ENCODE measurements at places on chromosomes 1 and 21. TPM values are rescaled to one million over a fixed set of nuclear protein-coding genes. Genes with fewer than 3 reads are reported as not detected.
A peak's percentile ranks its signal among the peaks of the same experiment; 100 is the strongest.

GRCh38 chr1:67583462-67583950, 101.5 kb upstream of the GADD45A start:
- no peaks in the 10 kb centered on the region for H3K36me3 ChIP-seq
- H3K4me1 ChIP-seq: no peaks in the 10 kb centered on the region
- no peaks in the 10 kb centered on the region for H3K27me3 ChIP-seq
- H3K4me3 ChIP-seq: no peak overlapping the region

GRCh38 chr1:109383854-109384253, 13.9 kb downstream of the SORT1 start:
- no peaks in the 10 kb centered on the region for H3K27me3 ChIP-seq
- H3K4me1 ChIP-seq: no peaks in the 10 kb centered on the region
- no peak overlapping the region for H3K27ac ChIP-seq
- no peak for DNase-seq
- no peak overlapping the region for H3K4me3 ChIP-seq

The CYP4A22 gene
- polyA plus RNA-seq: not detected

DNA sequence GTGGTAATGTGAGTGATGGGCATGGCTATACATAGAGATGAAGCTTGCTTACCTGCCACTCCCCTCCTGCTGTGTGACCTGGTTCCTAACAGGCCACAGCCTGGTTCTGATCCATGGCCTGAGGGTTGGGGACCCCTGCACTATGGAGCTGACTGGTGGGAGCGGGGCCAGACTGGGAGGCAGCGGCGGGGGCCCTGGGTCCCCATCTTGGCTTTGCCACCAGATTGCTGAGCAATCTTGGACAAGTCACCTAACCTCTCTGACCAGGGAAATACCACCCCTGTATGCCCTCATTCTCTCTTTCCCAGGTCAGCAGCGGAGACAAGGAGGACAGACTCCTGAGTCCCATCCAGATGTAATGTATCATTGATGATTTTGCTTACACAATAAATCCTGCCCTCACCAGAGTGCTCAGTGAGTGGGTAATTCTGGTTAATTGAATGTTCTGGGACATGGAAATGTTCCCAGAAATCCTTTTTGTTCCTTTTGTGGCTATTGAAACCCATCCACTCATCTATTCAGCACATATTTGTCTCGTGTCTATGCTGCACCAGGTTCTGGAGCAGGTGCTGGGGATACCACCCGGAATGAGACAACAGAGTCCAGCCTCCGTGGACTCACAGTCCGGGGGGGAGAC, 4.1 kb upstream of the ARHGEF10L start:
- no peaks in the 10 kb centered on the region for H3K36me3 ChIP-seq
- no peak for DNase-seq
- peaks cover 6% of the 10 kb centered on the region for H3K27me3 ChIP-seq
- no peaks in the 10 kb centered on the region for H3K4me1 ChIP-seq
- no peak overlapping the region for H3K4me3 ChIP-seq

DNA sequence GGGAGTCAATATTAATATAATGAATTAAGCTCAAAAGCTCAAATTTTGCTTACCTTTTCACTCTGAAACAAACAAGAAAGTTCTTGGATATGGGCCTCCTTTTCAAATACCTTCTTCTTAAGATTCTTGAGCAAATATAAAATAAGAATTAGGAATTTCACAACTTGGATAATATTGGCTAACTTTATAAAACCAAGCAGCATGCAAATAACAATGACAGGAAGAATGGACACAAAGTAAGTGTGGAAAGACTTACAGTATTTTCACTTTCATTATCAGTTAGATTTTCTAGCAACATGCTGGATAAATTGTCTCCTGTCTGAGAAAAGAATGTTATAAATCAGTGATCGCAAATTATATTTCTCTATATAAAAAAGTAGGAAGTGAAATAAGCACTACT, 13.2 kb downstream of the ODF2L start:
- no peak overlapping the region for H3K4me3 ChIP-seq
- H3K27ac ChIP-seq: no peak overlapping the region
- H3K36me3 ChIP-seq: peaks cover 6% of the 10 kb centered on the region
- H3K4me1 ChIP-seq: no peaks in the 10 kb centered on the region
- no peak for DNase-seq

GRCh38 chr1:67749263-67749843, 64.4 kb downstream of the GADD45A start:
- H3K36me3 ChIP-seq: no peaks in the 10 kb centered on the region
- H3K4me1 ChIP-seq: peaks cover 21% of the 10 kb centered on the region
- no peak overlapping the region for H3K4me3 ChIP-seq
- no peak for DNase-seq

DNA sequence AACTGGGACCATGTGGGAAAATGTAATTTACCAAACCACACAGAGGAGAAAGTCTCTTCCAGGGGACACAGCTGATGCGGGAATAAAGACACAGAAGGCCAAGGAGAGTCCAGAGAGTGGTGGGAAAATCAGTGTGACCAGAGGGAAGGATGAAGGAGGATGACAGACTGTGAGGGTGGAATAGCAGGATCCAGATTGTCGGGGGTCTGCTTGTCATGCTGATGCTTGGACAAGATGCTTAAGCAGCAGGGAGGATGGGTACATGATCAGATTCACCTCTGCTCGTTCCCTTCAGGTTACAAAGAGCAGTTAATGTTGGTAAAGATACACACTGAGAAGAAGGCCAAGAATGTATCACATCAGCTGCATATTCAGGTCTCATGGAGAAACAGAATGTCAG, 117.1 kb upstream of the ZNF644 start:
- H3K36me3 ChIP-seq: no peaks in the 10 kb centered on the region
- no peak for DNase-seq
- H3K4me1 ChIP-seq: no peaks in the 10 kb centered on the region
- no peaks in the 10 kb centered on the region for H3K27me3 ChIP-seq

DNA sequence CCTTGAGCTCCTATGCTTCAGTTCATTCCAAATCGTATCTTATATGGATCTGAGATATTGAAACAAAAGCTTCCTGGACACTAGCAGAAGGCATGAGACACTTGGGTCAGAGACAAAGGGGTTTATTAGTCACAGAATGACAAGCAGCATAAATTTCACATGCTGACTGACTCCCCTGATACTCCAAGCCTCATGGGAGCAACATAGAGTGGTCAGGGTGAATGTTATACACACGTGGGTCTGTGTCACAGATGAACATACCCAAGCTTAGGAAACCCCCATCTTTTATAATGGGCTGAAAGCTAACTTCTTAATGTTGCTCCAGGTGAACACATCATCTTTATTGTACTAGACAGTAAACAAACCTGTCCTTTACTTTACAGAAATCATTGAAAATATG, 599.9 kb upstream of the RGS18 start:
- H3K4me1 ChIP-seq: peaks cover 2% of the 10 kb centered on the region
- H3K4me3 ChIP-seq: no peak overlapping the region
- no peaks in the 10 kb centered on the region for H3K27me3 ChIP-seq
- no peak overlapping the region for H3K27ac ChIP-seq

DNA sequence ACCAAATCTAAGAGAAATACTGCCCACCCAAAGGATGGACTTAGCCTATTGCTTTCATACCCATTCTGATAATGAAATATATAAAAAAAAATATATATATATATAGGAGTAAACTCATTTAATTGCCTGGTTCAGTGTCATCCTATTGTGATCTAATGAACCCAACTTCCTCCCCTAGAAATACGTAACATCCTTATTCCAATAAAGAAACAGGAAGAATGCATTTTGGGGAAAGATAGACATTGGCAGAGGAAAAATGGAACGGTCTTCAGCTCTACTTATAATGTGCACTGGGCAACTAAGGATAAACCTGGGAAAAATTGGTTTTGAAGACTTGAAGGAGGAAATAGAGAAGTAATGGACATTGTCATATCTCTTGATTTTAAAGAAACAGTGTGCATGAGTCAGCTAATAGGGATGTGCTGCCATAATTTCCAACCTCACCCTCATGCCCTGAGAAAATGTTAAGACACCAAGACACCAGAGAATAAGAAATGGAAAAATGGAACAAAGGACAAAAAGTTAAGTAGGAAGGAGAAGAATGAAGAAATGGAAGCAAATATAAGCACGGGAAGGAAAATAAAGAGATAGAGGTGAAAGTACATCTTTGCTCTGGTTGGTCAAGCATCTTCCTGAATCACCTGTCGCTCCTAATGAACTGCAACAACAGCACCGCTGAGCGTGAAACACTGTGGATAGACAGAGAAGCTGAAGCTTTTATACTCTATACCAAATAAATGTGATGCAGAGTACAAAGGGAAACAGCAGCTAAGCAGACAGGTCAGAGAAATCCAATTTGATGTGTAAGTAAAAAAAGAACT, 5.4 kb downstream of the UBR4 start:
- H3K4me1 ChIP-seq: peaks cover 6% of the 10 kb centered on the region
- H3K27ac ChIP-seq: no peak overlapping the region
- no peaks in the 10 kb centered on the region for H3K36me3 ChIP-seq
- H3K4me3 ChIP-seq: no peak overlapping the region

DNA sequence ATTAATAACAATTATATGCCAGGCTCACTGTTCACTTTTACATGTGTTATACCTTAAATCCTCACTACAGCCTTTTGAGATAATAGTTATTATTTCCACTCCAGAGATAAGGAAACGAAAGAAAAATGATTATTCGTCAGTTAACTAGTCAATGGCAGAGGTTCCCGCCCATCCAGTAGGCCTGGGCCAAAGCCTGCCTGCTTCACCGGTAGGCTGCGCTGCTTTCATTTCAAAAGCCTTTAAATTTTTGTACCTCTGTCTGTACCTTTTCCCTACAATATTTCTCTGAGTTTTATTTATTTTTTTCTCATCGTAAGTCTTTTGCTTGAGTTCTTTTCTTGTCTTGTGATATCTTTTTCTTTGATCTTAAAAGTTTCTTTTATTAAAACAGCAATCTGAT, 3.6 kb downstream of the GPR52 start:
- no peak overlapping the region for H3K27ac ChIP-seq
- DNase-seq: no peak
- no peaks in the 10 kb centered on the region for H3K4me1 ChIP-seq
- no peak overlapping the region for H3K4me3 ChIP-seq
- H3K27me3 ChIP-seq: no peaks in the 10 kb centered on the region

The RXFP4 gene
- 1.5 TPM for polyA plus RNA-seq

DNA sequence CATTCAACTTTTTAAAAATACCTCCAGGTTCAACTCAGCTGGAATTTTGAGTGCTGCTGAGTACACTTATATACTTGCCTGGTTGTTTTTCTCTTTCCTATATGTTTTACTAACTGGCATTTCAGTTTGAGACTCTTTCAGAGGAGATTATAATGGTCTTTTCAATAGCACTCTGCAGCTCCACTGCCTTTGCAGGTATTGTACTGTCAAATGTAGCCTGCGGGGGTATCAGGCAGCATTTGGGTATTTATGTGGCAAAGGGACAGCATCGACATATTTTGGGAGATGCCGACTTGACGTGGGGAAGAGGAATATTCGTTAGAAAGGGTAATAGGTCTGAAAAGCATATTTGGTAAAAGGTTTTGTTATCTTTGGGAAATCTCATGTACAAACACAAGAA, 11.1 kb upstream of the TGFBR3 start:
- no peak overlapping the region for H3K4me3 ChIP-seq
- H3K36me3 ChIP-seq: no peaks in the 10 kb centered on the region
- H3K27ac ChIP-seq: no peak overlapping the region
- H3K4me1 ChIP-seq: no peaks in the 10 kb centered on the region

DNA sequence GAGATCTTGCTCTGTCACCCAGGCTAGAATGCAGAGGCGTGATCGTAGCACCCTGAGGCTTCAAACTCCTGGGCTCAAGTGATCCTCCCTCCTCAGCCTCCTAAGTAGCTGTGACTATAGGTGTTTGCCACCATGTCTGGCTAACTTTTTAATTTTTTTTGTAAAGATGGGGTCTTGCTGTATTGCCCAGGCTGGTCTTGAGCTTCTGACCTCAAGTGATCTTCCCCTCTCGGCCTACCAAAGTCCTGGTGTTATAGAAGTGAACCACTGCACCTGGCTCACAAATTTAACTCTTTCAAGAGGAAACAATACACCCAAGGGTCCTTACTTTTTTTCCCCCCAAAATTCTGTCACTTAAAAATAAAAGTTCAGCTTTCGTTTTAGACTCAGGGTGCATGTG, 62.3 kb downstream of the GALNT2 start:
- H3K4me1 ChIP-seq: peaks cover 3% of the 10 kb centered on the region
- no peak overlapping the region for H3K27ac ChIP-seq
- no peak overlapping the region for H3K4me3 ChIP-seq
- H3K36me3 ChIP-seq: no peaks in the 10 kb centered on the region
- no peak for DNase-seq

DNA sequence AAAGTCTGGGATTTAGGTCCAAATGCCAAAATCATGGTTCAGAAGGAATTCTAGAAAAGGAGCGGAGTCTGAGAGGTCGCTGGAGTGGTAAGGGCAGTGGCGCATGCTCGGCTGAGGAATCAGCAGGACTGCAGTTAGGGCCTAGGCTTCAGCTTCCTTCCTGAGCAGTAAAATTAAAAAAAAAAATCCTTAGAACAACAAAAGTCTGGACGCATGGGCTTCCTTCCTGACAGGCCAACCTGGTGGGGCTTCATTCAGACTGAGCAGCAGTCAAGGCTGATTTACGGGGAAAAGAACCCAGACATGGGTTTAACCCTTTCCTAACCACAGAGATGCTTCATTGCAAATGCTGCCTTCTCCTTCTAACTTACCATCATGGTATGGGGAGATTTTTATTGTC, 17.1 kb downstream of the RNF220 start:
- H3K27ac ChIP-seq: no peak overlapping the region
- H3K4me3 ChIP-seq: no peak overlapping the region
- H3K4me1 ChIP-seq: no peaks in the 10 kb centered on the region
- peaks cover 72% of the 10 kb centered on the region for H3K27me3 ChIP-seq
- no peak for DNase-seq
- no peaks in the 10 kb centered on the region for H3K36me3 ChIP-seq

GRCh38 chr1:117591252-117591651, 14.6 kb upstream of the TENT5C start:
- H3K36me3 ChIP-seq: no peaks in the 10 kb centered on the region
- no peak overlapping the region for H3K4me3 ChIP-seq
- no peaks in the 10 kb centered on the region for H3K4me1 ChIP-seq
- H3K27me3 ChIP-seq: no peaks in the 10 kb centered on the region
- H3K27ac ChIP-seq: no peak overlapping the region

- no peaks in the 10 kb centered on the region for H3K4me1 ChIP-seq
- DNase-seq: no peak
- H3K27me3 ChIP-seq: no peaks in the 10 kb centered on the region
Observed at GRCh38 chr1:246279402-246279801, 227.7 kb downstream of the SMYD3 start.

GRCh38 chr1:154328318-154329151, 3.2 kb downstream of the ATP8B2 start:
- H3K4me3 ChIP-seq: peak overlapping the region; percentile 46
- peaks cover 66% of the 10 kb centered on the region for H3K27me3 ChIP-seq
- peaks cover 32% of the 10 kb centered on the region for H3K4me1 ChIP-seq
- DNase-seq: peak; percentile 81

Measured in small intestine (tissue), 16 donors.